ENCODE measurements at places on chromosomes 1 and 21.
A peak's percentile ranks its signal among the peaks of the same experiment; 100 is the strongest.

GRCh38 chr1:167618366-167618765 is 11.7 kb upstream of the RCSD1 start:
- no peak for DNase-seq

DNA sequence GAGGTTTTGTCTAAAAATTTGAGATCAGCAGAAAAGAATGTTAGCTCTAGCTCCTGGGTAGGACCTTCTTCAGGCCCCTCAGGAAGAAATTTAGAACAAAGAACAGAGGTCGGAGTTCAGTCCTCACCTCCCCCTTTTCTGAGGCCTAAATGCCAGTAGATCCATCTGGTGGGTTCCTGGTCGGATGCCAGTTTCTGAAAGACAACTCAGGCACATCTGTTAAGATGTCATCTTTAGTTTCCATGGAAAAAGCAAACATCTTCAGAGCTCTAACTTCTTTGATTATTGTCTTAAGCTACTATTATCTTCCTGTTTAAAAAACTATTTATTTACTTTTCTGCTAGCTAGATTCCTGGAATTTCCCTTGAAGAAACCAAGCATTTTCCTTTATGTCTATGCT is 37.1 kb upstream of the USP25 start:
- peak; percentile 62 for DNase-seq

GRCh38 chr1:193060406-193060805 is 994 bp downstream of the RO60 start:
- no peak for DNase-seq

- DNase-seq, result no peak
Measured at GRCh38 chr1:65069011-65069565, 78.9 kb upstream of the AK4 start.

- no peak for DNase-seq
Measured at GRCh38 chr1:152623203-152623844, 421 bp upstream of the LCE3A start.

GRCh38 chr1:96698342-96698983 is 23.1 kb upstream of the PTBP2 start:
- peak; percentile 59 for DNase-seq

DNA sequence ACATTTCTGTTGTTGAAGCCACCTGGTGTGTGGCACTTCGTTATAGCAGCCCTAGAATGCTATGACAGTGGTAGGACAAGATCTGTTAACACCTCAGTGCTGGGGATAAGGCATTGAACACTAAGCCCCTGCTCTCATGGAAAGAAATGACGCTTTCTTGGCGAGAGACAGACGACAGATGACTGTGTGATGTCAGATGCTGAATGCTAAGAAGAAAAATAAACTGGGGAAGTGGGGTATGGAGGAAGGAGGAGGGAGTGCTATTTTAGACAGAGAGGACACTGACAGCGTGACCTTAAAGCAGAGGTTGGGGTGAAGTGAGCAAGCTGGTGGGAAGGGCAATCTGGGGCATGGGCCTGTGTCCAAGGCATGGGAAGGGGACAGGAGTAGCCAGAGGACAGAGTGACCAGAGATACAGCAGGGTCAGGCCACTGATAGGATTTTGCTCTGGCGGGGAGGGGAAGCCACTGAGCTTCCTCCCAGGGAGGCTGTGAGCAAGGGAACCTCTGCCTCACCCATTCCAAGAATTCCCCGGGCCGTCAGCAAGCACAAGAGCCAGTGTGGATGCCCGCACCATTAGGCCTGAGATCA is 15.2 kb downstream of the DOP1B start:
- DNase-seq, result no peak

DNA sequence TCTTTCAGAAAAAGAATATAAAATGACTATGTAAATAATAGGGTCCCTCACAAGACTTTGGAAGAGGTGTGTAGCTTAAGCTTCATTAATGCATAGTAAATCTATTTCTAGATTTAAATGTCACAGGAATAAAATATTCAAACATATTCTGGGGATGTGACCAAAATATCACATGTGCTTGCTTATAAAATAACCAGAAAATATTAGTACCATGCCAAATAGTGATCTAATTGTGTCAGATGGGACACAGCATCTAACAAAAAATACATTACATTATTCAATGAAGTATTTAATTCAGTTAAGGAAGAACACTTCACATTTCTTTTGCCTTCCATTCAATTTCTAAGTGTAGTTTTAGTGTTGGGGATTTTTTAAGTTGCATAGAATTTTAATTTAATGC is 179.5 kb downstream of the LRRC40 start:
- no peak for DNase-seq

DNA sequence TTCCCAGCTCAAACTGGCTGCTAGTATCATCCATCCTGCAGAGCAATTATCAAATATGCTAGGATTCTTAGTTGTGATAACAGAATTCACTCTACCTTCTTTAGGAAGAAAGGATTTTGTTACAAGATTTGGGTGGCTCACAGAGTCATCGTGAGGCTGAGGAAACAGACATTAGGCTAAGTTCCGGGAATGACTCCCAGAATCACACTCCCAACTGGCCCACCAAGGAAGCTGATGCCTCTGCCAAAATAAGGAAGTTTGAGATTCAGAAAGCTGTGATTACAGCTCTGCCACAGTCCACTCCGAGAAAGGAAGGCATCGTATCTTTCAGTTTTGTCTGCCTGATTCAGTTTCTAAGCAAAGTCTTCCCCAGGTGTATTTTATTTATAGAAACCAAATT is 50.6 kb upstream of the LYPLAL1 start:
- DNase-seq, result no peak

DNA sequence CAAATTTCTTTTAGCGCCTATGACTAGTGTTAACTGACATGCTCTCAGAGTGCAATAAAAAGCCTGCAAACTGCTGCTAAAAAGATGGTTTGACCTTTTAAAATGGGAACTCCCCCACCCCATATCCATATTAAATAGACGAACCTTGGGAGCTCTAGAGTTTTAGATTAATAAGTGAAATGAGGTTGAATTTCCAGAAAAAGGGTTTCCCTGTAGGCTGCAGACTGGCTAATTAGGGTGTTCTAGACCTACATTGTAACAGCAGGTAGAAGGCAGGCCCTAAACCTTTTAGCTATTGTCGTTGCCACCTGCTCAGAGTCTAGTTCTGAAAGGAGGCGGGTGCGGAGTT is 2.2 kb downstream of the FAM78B start:
- no peak for DNase-seq

- DNase-seq, result peak; percentile 85
Measured at GRCh38 chr1:240194120-240194519, 102.4 kb downstream of the FMN2 start.

DNA sequence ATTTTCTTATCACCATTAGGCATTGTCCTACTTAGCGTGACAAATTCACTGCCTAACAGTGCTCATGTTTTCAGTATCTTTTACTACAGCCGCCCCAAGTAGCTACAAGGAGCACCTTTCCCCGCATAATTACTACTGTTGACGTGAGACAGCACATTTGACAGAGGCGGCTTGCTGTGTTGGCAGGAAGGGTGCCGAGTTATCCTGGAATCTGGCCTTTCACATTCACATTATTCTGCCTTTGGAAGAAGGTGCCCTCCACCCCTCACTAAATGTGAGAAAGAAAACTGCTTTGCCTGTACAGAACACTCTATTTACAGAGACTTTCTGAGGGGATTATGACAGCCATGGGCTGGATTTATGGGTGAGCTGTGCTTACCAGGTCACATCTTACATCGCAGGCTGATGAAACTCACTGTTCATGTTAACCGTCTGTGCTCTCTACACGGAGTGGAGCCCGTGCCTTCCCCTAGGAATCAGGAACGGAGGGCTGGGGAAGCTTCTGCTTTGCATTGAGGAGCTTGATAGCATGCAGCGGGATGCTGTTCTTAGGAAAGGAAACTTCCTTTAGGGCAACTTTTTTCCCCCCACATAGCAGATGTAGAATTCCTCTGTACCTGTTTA is 148.0 kb upstream of the ZRANB2 start:
- no peak for DNase-seq

- DNase-seq, result no peak
Measured at GRCh38 chr1:90544356-90544755, 172.7 kb downstream of the BARHL2 start.

GRCh38 chr1:198558402-198558801 is 17.9 kb upstream of the ATP6V1G3 start:
- no peak for DNase-seq

DNA sequence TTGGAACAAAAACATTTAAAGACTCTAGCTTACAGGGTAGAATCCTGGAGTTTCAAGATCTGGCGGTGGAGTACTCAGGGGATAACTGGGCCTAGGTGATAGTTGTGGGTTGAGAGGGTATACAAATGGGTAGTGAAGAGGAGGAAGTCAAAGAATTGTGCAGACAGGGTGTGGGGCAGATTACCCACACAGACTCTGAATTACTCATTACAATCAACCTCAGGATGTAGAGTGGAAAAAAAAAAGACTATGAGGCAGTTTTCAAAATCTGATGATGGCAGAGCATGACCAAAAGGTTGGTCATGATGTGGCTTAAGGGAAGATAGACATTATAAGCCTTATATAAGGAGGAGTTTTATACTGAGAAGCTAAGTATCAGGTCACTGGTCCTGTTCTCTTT is 44.1 kb upstream of the GLIS1 start:
- no peak for DNase-seq

GRCh38 chr21:33041981-33042380 is 16.2 kb downstream of the OLIG2 start:
- DNase-seq, result no peak

GRCh38 chr1:25704267-25704691 is 87.7 kb downstream of the MAN1C1 start:
- DNase-seq, result no peak

- no peak for DNase-seq
Measured at GRCh38 chr1:54112705-54113368, 40.0 kb downstream of the CDCP2 start.

DNA sequence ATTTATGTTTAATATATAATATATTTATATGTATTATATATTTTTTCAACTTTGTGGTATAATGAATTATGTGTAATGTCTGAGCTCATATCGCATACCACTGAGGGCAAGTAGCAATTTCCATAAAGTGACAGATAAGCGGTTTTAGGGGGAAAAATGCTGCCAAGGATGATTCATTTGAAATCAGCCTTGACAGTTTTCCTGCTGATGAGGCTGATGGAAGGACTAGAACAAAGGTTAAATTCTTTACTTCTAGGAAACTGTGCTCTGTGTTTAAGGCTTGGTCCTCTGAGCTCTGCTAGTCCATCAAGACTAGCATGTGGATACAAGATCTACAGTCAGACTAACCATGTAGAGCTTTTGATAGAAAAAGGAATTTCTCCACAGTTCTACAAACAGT is 19.3 kb upstream of the DDAH1 start:
- no peak for DNase-seq

GRCh38 chr1:24743404-24744211 is 1.6 kb upstream of the CLIC4 start:
- DNase-seq, result peak; percentile 42

GRCh38 chr1:228944935-228945371 is 209.7 kb downstream of the RHOU start:
- no peak for DNase-seq

GRCh38 chr1:223810586-223810985 is 35.2 kb downstream of the TP53BP2 start:
- DNase-seq, result no peak

DNA sequence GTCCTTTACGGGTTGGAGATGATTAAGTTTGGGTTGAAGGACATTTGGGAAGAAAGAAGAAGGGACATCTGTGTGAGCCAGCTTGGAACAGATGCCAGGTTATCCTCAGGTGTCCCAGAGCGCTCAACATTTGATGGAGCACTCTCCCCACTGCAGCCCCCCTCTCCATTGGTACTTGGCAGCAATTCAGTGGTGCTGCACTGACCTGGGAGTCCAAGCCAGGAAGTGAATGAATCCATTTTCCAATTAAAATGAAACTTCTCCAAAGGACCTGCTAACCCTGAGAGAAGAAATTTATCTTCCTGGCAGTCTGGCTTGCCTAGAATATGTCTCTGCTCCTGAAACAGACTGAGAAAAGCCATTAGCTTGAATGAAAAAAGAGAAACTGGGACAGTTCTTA is 67.1 kb downstream of the FGGY start:
- no peak for DNase-seq

DNA sequence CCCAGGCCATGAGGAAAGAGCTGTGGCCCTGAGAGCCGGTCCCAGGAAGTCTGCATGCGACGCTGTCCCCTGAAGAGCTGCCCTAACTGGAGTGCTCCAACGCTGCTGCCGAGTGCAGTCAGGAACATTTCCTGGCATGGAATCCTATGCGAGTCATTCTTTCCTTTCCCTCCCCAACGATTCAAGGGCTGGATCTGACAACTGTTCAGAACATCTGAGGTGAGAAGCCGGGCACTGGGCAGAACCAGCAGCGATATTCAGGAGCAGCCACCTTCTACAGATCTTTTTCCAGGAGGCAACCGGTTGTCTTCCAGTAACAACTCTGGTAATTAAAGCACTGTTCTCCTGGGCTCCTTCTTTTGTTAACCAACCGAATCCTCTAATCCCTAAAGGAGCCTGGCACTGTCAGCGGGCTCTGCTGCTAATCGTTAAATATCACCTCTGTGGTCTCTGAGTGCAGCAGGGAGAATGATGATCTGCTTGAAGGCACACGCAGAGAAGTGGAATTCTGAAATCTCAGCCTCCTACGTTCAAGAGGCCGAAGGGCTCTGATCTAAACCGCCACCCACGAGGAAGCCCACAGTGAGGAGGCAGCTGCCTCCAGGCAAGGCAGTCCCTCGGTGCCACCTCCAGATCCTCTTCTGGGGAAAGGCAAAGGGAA is 55.8 kb downstream of the SLC45A1 start:
- peak; percentile 83 for DNase-seq

GRCh38 chr1:111789142-111789541 is 33.4 kb downstream of the DDX20 start:
- DNase-seq, result no peak

DNA sequence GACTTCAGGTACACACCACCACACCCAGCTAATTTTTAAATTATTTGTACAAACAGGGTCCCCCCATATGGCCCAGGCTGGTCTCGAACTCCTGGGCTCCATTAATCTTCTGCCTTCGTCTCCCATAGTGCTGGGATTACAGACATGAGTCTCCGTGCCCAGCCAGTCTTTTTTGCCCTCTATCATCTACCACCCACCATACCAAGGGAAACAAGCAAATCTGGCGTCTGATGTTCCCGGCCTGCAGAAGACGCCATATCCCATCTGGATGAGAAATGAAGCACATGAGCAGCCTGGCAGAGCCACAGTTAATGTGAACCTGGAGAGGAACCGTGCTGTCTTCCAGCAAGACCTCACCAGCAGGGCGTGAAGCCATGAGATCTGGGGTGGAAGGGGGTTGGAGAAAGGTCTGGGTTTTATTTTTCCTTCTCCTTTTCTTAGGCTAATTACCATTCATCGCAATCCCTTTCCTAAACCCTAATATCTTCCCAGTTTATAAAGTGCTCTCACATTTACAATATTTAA is 1.8 kb upstream of the PRELP start:
- no peak for DNase-seq

GRCh38 chr1:113058941-113059706 is 13.9 kb upstream of the LRIG2 start:
- DNase-seq, result no peak

GRCh38 chr1:75838079-75838478 is 41.4 kb downstream of the MSH4 start:
- no peak for DNase-seq

- no peak for DNase-seq
Measured at GRCh38 chr1:33319949-33320618, 814 bp downstream of the A3GALT2 start.

Measured in astrocyte of the spinal cord (primary cell).